ENCODE measurements at places on chromosomes 4 and X. TPM values are rescaled to one million over a fixed set of nuclear protein-coding genes. Genes with fewer than 3 reads are reported as not detected.

TLR2 gene
- 1.3 TPM for total RNA-seq

BANK1 gene
- total RNA-seq: not detected

CPE gene
- not detected for total RNA-seq

TMEM31 gene
- total RNA-seq: 0.44 TPM

NPFFR2 gene
- not detected for total RNA-seq

DNA sequence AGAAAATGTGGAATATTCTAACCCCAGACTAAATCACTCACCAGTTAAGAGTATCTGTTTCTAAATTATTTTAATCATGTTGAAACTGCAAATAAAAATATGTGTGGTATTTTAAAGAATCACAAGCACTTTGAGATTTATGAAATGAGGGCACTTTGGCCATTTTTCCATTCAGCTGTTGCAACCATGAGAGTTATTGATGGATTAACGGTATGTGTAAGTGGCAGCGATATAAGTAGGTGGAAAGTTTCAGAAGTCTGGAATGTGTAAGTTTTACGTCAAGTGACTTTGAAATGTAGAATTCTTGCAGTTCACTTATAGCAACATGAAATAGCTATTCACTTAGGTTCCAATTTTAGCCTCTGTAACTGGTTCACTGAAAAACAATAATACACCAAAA is 905.1 kb upstream of the SLIT2 start:
- H3K27ac ChIP-seq: no peak overlapping the region
- no peaks in the 10 kb centered on the region for H3K36me3 ChIP-seq
- no peaks in the 10 kb centered on the region for H3K4me1 ChIP-seq
- no peak overlapping the region for H3K4me3 ChIP-seq
- H3K27me3 ChIP-seq: no peaks in the 10 kb centered on the region

DNA sequence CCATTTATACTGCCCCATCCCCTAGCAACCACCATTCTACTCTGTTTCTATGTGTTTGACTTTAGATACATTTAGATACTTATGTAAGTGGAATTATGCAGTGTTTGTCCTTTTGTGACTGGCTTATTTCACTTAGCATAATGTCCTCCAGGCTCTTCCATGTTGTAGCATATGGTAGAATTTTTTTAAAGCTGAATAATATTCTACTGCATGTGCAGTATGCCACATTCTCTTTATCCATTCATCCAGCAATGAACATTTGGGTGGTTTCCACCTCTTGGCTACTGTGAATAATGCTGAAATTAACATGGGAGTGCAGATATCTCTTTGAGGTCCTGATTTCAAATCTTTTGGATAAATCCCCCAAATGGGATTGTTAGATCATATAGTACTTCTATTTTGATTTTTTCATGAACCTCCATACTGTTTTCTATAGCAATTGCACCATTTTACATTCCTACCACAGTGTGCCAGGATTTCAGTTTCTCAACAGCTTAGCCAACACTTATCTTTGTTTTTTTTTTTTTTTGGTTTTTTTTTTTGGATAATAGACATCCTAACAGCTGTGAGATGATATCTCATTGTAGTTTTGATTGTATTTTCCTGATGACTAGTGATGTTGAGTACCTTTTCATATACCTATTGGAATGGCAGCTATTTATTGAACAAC is 105.9 kb upstream of the LNX1 start:
- H3K27ac ChIP-seq: no peak overlapping the region
- H3K36me3 ChIP-seq: no peaks in the 10 kb centered on the region
- no peak for DNase-seq
- H3K27me3 ChIP-seq: peaks cover 9% of the 10 kb centered on the region
- H3K4me3 ChIP-seq: no peak overlapping the region

DNA sequence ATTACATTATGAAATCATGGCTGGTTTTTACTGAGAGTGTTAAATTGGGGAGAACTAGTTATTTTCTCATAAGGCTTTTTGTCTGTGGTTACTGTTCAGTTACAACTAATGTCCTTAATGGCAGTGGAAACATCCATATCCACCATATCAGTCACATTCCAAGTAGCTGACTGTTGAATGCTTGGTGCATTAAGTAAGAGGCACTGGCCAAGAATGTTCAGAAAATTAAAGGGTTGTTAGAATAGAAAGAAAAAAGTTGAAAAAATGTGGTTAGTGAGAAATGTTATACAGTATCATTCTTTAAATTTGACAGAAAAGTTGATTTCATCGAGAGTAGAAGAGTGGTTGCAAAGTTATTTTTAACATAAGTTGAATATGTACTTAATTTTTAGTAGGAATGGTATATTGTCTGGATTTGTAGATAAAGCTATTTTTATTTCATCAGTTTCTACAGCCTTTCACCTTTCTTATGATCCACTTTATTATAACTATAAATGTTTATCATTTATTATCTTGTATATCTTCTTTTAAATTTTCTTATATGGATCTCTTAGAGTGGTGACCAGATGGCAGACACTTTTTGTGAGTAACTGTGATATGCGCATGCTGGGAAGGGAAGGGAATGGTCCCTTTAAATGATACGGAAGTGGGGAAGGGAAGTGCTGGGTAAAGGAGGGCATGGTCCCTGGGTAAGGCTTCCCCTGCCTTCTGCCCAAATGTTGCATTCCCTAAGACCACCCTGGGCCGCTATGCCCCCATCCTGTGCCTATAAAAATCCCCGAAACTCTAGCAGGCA is 2407.1 kb downstream of the ARAP2 start:
- no peak overlapping the region for H3K27ac ChIP-seq
- no peaks in the 10 kb centered on the region for H3K36me3 ChIP-seq
- no peak for DNase-seq
- H3K4me1 ChIP-seq: no peaks in the 10 kb centered on the region
- H3K27me3 ChIP-seq: no peaks in the 10 kb centered on the region
- H3K4me3 ChIP-seq: no peak overlapping the region

- DNase-seq: no peak
- peak overlapping the region; percentile 33 for H3K27ac ChIP-seq
- peaks cover 79% of the 10 kb centered on the region for H3K36me3 ChIP-seq
- no peak overlapping the region for H3K4me3 ChIP-seq
Measured at GRCh38 chr4:2949782-2950125, 13.5 kb downstream of the NOP14 start.

- no peaks in the 10 kb centered on the region for H3K4me1 ChIP-seq
- H3K27me3 ChIP-seq: peaks cover 3% of the 10 kb centered on the region
- no peak for DNase-seq
- H3K4me3 ChIP-seq: no peak overlapping the region
- no peaks in the 10 kb centered on the region for H3K36me3 ChIP-seq
- H3K27ac ChIP-seq: no peak overlapping the region
Measured at GRCh38 chr4:41145571-41146078, 68.7 kb downstream of the APBB2 start.

DNA sequence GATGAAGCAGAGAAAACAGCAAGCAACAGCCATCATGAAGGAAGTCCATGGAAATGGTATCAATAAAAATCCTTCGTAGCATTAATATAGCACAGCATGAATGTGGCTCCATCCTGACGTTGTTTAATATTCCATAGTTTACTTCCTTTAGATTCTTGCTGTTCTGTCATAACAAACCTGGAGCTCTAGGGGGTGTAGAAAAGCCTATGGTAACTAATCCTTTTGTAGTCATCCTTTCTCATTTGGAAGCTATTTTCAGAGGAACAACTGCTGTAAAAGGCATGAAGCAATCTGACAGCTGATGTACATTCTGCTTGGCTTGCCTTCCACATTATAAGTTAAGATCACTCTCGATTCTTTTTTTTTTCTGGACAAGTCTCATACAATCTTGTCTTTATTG is 914 bp downstream of the MYOZ2 start:
- no peak for DNase-seq
- H3K4me3 ChIP-seq: no peak overlapping the region
- H3K36me3 ChIP-seq: no peaks in the 10 kb centered on the region
- no peaks in the 10 kb centered on the region for H3K27me3 ChIP-seq
- H3K27ac ChIP-seq: no peak overlapping the region

DNA sequence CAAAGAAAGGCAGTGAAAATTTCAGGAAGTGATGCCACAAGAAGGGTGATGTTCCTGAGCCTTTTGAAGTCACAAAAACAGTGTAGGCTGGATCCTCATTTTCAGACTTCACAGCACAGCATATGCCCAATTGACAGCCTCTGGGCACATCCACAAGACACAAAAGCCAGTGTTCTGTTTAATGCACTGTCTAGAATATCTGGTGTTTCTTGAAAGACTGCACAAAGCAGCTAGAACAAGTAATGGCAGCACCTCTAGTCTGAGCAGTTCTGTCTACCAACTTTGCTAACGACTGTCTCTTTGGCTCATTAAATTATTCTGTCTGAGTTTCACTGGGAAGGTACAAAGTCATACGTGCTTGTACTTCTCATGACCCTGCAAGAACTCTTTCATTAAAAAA is 417.1 kb upstream of the GALNT7 start:
- DNase-seq: no peak
- no peak overlapping the region for H3K27ac ChIP-seq
- H3K36me3 ChIP-seq: no peaks in the 10 kb centered on the region
- no peaks in the 10 kb centered on the region for H3K4me1 ChIP-seq

DNA sequence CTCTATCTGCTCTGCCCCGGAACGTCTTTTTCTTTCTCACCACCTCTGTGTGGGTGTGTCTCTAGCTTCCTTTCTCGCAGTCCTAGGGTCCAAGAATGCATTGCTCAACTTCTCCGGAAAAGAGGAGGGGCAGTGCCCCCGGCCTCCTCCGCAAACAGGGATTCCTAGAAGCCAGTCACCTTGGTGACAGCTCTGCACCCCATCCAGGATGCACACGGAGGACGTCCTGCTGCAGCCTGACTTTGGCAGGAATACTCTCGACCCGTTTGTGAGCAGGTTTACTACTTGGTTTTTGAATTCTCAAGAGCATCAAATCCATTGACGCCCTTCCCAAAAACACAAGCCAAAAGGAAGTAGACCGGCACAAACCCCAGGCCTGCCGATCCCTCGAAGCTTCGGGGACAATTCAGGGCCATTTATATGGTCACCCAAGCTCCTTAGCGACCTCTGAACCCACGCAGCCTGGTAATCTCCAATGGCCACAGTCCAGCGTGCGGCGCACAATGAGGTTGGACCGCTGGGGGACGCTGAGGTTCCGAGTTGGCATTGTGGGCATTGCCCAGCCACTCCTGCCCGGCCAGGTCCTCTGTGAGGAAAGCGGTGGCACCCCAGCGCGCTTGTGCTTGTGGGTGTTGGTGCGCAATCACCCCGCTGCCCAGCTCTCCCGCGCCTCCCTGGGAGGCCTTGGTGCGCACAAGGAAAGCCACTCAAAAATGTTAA is 9.8 kb downstream of the NKX3-2 start:
- no peak overlapping the region for H3K4me3 ChIP-seq
- no peak for DNase-seq
- H3K36me3 ChIP-seq: peaks cover 11% of the 10 kb centered on the region
- peak overlapping the region; percentile 24 for H3K27ac ChIP-seq

DNA sequence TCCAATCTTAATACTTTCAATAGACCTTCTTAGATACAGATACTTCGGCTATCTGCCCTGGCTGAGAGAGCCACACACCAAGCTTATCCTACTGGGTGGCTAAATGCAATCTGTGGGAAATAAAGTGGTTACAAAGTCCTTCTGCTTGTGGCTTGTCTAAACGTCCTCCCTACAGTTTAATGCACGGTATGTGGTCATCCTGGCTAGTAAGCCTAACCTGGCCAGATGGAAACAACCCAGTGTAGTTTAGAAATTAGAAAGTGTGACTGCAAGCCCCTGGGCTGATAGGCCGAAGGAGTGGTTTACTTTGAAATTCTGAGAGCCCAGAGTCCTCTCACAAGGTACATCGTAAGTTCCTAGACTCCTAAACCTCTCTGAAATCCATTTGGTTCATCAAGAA is 47.9 kb downstream of the HELT start:
- no peak for DNase-seq
- H3K4me3 ChIP-seq: no peak overlapping the region
- H3K27me3 ChIP-seq: peaks cover 6% of the 10 kb centered on the region
- H3K4me1 ChIP-seq: no peaks in the 10 kb centered on the region

DNA sequence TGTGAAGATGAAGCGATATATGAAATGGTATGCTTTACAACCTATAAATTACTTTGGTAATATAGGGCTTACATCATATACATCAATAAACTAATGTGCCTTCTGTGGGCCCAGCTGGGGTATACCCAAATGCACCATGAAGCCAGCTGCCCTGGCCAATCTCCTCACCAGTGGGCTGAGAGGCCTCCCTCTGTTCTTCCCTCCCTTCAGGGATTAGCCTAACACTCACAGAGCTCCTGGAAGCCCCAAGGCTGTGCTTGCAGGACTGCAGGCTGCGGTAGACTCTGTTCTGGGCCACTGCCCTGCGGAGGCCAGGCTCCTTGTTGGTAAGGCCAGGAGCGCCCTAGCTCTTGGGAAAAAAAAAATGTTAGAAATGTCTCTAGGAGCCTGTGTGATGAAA is 33.9 kb downstream of the PAGE1 start:
- no peak overlapping the region for H3K4me3 ChIP-seq
- H3K4me1 ChIP-seq: no peaks in the 10 kb centered on the region
- no peaks in the 10 kb centered on the region for H3K27me3 ChIP-seq
- H3K27ac ChIP-seq: no peak overlapping the region
- DNase-seq: no peak
- H3K36me3 ChIP-seq: no peaks in the 10 kb centered on the region

- no peaks in the 10 kb centered on the region for H3K4me1 ChIP-seq
- no peak overlapping the region for H3K4me3 ChIP-seq
- H3K27me3 ChIP-seq: no peaks in the 10 kb centered on the region
- H3K27ac ChIP-seq: no peak overlapping the region
- no peaks in the 10 kb centered on the region for H3K36me3 ChIP-seq
Measured at GRCh38 chrX:38939067-38939466, 137.8 kb downstream of the MID1IP1 start.

GRCh38 chr4:42638321-42638720 is 18.6 kb downstream of the ATP8A1 start:
- H3K27me3 ChIP-seq: no peaks in the 10 kb centered on the region
- peaks cover 3% of the 10 kb centered on the region for H3K36me3 ChIP-seq
- no peak overlapping the region for H3K27ac ChIP-seq
- no peak for DNase-seq
- peaks cover 65% of the 10 kb centered on the region for H3K4me1 ChIP-seq

DNA sequence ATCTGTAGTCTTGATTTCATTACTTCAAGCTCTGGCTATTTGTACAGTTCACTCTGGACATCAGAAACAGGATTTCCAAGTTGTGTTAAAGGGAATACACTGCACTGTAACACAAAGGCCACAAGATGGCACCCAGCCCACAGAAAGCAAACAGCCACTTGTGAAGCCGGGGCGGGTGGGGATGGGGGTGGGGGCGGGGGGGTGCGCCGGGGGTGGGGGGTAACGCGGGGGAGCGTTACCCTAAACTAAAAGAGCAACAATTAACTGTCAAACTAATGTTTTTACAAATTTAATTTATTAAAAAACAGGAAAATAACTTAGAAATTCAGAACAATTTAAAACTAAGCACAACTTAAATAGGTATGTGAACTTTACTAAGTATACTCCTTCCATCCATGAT is 27.3 kb downstream of the PRDX4 start:
- DNase-seq: peak; percentile 46
- no peaks in the 10 kb centered on the region for H3K4me1 ChIP-seq
- H3K4me3 ChIP-seq: no peak overlapping the region
- no peak overlapping the region for H3K27ac ChIP-seq

Data from activated CD4-positive, alpha-beta memory T cell treated with anti-CD3 and anti-CD28 coated beads for 36 hours (primary cell).